ENCODE measurements at places on chromosomes 12 and 14.

DNA sequence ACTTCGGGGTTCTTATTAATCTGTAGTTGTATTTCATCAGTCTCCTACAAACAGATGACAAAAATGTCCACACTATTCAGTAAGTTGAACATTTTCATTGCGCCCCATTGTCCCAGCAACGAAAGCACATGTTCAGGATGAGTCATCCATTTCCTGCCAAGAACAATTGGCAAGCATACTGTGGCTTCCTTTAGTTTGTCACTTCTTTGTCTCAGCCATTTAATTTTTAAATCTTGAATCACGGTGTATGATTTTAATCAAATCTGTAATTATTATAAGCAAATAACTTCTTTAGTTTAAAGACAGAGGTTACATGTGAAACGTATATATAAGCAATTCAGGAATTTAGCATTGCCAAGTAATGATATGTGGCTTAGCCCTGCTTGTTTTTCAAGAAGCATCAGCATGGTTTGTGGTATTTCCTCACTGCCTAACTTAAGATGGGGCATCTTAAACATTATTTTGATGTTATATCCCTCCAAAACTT is 211.3 kb upstream of the KRR1 start:
- DNase-seq = peak; percentile 86

GRCh38 chr14:71551291-71551950 is 380.8 kb upstream of the RGS6 start:
- no peak for DNase-seq

DNA sequence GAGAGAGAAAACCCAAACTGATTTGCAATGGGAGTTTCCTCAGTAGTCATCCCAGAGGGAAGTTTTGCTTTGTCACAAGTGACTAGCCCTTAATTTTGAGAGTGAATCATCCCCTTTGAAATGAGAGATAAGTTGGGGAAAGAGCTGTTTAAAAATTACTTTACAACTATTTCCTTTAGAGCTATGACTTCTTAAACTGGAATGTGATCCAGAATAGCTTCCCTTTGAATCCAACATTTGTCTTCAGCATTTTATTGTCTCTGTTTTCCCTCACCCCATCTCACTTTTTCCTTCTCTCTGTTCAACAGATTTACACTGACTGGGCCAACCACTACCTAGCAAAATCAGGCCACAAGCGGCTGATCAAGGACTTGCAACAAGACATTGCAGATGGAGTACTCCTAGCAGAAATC is 109.3 kb downstream of the NAV3 start:
- peak; percentile 20 for DNase-seq

GRCh38 chr14:100566586-100566985 is 20.6 kb downstream of the BEGAIN start:
- no peak for DNase-seq

DNA sequence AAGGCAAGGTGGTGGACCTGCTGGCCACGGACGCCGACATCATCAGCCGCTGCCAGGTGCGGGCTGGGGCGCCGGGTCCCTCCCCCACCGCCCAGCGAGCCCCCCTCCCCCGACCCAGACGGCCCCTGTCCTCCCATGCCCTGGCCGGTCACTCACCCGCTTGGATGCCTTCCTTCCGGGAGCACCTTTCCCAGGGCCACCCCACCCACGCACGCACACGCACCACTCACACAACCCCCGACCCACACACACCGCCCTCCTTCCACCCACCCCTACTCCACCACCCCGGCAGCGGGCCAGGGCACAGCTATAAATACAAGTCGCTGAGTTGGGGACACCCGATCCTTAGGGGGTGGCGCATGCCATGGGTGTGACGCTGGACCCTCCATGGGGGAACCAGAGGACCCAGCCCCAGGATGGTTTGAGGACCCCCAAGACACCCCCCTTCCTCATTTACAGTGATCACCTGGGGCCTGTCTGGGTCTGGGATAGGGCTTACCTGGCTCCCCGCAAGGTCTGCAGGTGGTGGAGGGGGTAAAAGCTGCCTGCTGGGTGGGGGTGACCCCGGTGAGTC is 465 bp downstream of the ADSS1 start:
- DNase-seq = peak; percentile 36

- no peak for DNase-seq
These were observed 34.3 kb upstream of the TXNRD1 start for GRCh38 chr12:104181313-104181712.

- no peak for DNase-seq
These were observed 61.5 kb upstream of the RASSF8 start for GRCh38 chr12:25896981-25897380.

- no peak for DNase-seq
These were observed 51.6 kb downstream of the PRKCH start for GRCh38 chr14:61372842-61373555.

DNA sequence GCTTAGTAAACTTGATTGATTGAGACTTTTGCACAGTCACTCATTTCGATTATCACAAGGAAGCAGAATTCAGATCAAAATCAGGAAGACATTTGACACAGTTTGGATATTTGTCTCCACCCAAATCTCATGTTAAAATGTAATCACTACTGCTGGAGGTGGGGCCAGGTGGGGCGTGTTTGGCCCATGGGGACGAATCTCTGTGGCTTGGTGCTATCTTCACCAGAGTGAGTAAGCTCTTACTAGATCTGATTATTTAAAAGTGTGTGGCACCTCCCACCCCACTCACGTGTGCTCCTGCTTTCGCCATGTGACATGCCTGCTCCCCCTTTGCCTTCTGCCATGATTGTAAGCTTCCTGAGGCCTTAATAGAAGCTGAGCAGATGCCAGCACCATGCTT is 291.4 kb downstream of the PCNX1 start:
- DNase-seq = no peak

DNA sequence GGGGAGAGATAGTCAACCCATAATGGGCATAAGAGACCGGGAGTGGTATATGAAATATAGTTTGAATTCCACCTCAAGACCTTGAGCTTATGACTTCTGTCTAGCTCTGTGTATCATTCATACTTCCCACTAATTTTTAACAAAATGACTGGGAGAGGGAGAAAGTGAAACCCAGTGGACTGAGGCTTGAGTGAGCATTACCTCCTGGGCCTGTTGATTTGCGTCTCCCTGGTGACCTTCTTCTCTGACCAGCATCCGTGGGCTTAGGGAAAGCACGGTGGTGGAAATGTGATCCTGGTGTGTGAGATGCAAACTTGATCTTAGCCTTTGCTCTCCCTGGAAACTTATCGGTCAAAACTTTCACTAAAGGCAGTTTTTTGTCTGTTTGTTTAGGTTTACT is 207.9 kb upstream of the BCL2L14 start:
- DNase-seq = no peak

DNA sequence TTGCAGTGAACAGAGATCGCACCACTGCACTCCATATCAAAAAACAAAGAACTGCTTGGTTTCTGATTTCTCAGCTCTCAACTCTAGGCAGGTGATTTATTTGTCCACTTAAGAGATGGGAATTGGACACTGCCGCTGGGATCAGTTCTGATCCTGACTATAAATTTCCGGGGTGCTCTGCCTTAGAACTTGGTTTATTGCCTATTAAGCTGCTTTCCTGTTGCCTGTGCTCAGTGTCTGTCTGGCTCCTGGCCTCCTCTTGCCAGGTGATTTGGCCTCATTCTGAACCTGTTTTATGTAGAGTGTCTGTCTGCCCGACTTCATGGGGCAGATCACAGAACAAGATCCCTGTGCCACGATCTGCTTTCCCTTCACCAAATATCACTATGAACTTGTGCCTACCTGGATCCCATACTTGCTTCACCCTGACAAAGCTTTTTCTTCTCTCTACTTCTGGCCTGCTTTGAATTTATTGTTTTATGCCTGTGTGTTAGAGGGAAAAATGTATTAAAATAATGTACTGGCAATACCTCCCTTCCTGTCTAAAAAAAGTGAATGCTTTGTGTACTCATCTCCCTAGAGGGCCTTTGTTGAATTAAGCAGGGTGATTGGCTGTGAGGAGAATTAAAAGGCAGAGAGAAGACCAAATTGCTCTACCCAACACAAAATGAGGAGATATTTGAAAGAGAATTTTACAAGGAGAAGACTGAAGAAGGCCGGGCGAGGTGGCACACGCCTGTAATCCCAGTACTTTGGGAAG is 27.6 kb downstream of the CDKN1B start:
- DNase-seq = no peak
